ENCODE measurements at places on chromosomes 3 and 15. TPM values are rescaled to one million over a fixed set of nuclear protein-coding genes. Genes with fewer than 3 reads are reported as not detected.

C3orf38 gene
- total RNA-seq, result 17.8 TPM

RGMA gene
- total RNA-seq, result 58.6 TPM

DNA sequence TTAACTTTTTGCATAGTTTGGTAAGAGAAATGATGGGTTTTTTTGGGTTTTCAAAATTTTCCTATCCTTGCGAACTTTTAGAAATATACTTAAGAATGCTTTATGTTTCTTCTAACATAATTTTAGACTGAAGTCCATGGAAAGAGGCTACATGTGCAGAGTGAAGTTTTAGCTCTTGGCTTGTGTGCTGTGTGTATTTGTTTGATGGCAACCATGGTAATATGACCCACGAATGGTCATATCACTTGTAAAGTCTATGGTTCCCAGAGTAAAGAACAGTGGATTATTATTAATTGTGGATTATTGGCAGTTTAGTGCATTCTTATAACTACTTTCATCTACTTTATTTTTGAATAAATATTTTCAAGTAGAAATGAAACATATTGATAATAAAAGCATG lies 124.0 kb upstream of the GOLGA6L4 start:
- H3K4me3 ChIP-seq, result no peak overlapping the region
- H3K36me3 ChIP-seq, result no peaks in the 10 kb centered on the region
- H3K27ac ChIP-seq, result peak overlapping the region; percentile 38
- H3K27me3 ChIP-seq, result no peaks in the 10 kb centered on the region

COL7A1 gene
- total RNA-seq, result 9.4 TPM

EPHB1 gene
- total RNA-seq, result 2.5 TPM

IL12A gene
- 3.9 TPM for total RNA-seq

DNA sequence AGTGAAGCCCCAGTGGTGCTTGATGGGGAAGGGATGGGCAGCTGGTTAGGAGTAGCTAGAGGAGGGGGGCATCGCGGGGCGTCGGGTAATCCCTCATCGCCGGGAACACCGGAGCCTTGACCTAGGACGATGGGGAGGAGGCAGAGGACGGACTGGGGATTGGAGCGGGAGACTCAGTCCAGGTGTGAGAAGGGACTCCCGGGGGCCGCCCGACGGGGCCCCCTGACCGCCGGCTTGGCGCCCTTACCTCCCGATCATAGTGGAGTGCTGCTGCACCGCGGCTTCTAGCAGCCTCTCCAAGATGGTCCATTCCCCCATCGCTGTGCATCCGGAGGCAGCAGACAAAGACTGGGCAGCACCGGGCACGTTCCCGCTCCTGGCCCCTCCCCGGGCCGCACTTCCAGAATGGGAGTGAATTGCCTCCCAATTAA lies 612 bp downstream of the GJD2 start:
- DNase-seq, result no peak
- H3K36me3 ChIP-seq, result no peaks in the 10 kb centered on the region
- peaks cover 38% of the 10 kb centered on the region for H3K27me3 ChIP-seq

All from sigmoid colon (tissue), 7 donors.